ENCODE measurements at places on chromosomes 7 and 10. TPM values are rescaled to one million over a fixed set of nuclear protein-coding genes. Genes with fewer than 3 reads are reported as not detected.

GRCh38 chr10:88097536-88097935, 234.1 kb downstream of the PTEN start:
- no peaks in the 10 kb centered on the region for H3K4me1 ChIP-seq
- DNase-seq, result no peak
- H3K27me3 ChIP-seq, result no peaks in the 10 kb centered on the region
- no peak overlapping the region for H3K27ac ChIP-seq

DNA sequence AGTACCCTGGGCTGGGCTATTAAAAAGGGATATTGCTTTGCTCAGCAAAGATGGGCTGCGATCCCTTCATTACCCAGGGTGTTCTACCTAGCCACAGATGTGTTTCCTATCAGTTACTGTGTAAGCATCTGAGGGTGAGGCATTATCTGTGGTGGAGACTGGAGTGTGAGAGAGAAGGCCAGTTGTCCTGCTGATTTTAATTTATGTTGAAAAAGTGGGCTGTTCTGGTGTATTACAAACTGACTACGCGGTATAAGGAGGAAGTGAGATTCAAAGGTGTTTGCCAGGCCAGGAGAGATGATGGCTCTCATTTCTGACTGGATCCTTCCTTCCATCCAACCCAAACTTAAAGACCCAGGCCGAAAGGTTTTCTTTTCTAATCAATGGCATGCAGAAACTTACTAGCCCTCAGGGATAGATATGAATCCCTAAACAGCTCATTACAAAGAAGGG, 7.6 kb downstream of the TCF7L2 start:
- H3K27ac ChIP-seq, result no peak overlapping the region
- H3K36me3 ChIP-seq, result peaks cover 4% of the 10 kb centered on the region
- H3K4me3 ChIP-seq, result no peak overlapping the region
- no peak for DNase-seq

- H3K27ac ChIP-seq, result no peak overlapping the region
- no peak overlapping the region for H3K4me3 ChIP-seq
- no peak for DNase-seq
Observed at GRCh38 chr7:51077987-51078370, 238.6 kb downstream of the COBL start.

DNA sequence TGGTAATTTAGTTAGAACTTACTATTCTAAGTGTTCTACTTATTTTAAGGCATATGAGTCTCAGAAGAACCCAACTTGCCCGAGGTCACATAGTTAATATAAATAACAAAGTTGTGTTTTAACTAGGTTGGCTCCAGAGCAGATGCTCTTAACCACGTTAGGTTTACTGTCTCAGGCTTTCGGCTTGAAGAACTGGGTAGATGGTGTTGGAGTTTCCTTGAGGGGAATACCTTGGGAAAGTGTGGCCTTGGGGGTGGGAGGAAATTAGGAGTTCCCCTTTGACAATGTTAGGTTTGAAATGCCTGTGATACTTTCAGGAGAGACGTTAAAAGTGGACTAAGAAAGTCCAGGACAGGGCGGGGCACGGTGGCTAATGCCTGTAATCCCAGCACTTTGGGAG, 9.6 kb downstream of the ZNF398 start:
- DNase-seq, result no peak
- no peaks in the 10 kb centered on the region for H3K27me3 ChIP-seq
- no peak overlapping the region for H3K4me3 ChIP-seq
- peaks cover 78% of the 10 kb centered on the region for H3K36me3 ChIP-seq
- no peak overlapping the region for H3K27ac ChIP-seq

- H3K27ac ChIP-seq, result no peak overlapping the region
- H3K4me3 ChIP-seq, result no peak overlapping the region
- H3K36me3 ChIP-seq, result no peaks in the 10 kb centered on the region
- H3K27me3 ChIP-seq, result no peaks in the 10 kb centered on the region
- no peak for DNase-seq
Observed at GRCh38 chr7:108132551-108133265, 2.5 kb upstream of the LAMB4 start.

DNA sequence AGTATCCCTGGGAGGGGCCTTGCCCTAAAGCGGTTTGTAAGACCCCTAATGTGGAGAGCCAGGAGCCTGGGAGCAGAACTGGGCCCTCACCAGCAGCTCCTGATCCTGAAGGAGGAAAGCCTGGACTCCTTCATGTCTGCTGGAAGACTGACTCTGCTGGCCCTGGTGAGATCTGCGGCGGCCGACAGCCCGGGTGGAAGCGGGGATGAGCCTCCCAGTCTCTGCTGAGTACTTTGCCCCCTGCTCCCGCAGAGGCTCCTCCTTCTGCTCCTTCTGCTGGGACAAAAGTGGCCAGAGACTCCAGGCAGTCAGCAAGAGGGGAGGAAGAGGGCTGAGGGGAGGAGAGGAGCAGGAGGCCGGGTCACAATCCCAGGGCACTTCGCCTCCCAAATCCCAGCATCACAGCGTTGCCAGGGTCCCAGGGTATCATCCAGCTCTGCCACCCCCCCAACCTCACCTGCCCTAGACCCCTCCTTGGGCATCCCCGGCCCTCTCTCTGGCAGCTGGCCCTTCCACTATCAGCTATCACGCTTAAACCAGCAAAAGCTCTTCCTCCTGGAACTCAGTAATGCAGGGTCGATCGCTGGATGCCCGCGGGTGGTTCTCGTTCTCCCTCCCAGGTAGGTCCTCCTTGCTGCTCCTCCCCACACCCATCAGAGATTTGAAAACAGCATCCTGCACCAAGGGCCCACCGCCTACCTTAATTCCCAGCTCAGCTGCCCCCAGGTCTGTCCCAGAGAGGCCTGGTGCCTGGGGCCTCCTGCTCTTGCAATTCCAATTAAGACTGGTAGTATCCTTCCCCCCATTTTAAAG, 7.9 kb downstream of the TBATA start:
- no peaks in the 10 kb centered on the region for H3K27me3 ChIP-seq
- no peak overlapping the region for H3K4me3 ChIP-seq
- H3K36me3 ChIP-seq, result no peaks in the 10 kb centered on the region
- peak; percentile 20 for DNase-seq
- no peak overlapping the region for H3K27ac ChIP-seq
- peaks cover 6% of the 10 kb centered on the region for H3K4me1 ChIP-seq

- no peaks in the 10 kb centered on the region for H3K4me1 ChIP-seq
- no peak overlapping the region for H3K4me3 ChIP-seq
- no peak overlapping the region for H3K27ac ChIP-seq
- no peak for DNase-seq
- no peaks in the 10 kb centered on the region for H3K36me3 ChIP-seq
- no peaks in the 10 kb centered on the region for H3K27me3 ChIP-seq
Observed at GRCh38 chr7:110372685-110373084, 718.2 kb upstream of the LRRN3 start.

DNA sequence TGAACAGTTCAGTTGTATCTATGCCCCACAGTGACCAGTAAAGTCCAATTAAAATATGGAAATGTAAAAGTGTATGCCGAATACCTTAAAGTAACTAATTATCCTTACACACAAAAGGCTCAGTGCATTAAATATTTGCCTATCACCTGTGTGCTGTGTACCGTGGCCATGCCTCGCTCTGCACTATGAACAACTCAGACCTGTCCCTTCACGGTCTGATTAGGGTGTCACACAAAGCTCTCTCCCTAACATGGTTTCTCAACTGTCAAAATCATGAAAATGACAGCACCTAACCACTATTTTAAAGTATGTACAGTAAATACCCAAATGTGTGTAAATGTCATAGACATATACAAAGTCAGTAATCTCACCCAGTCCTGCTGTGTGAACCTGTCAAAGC, 43.1 kb downstream of the STK17A start:
- DNase-seq, result no peak
- H3K4me3 ChIP-seq, result no peak overlapping the region
- no peaks in the 10 kb centered on the region for H3K36me3 ChIP-seq
- H3K27me3 ChIP-seq, result no peaks in the 10 kb centered on the region

DNA sequence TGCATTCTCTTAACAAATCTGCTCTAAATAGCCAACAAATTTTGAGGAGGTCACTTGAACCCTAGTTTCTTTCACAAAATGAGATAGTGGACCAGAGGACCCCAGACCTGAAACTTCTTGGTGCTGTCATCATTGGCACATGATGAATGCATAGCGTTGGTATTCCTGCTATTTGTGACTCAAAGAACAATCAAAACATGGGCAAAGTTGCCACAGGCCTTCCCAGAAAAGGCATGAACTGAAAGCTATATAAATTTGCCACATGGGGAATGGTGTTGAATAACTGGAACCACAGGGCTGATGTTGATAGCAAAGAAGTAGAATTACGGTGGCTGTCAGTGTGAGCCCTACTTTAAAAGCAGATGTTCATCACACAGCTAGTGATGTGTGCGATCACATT, 219.9 kb upstream of the KMT2E start:
- H3K4me1 ChIP-seq, result no peaks in the 10 kb centered on the region
- H3K4me3 ChIP-seq, result no peak overlapping the region
- no peaks in the 10 kb centered on the region for H3K36me3 ChIP-seq
- H3K27ac ChIP-seq, result no peak overlapping the region
- no peak for DNase-seq
- H3K27me3 ChIP-seq, result no peaks in the 10 kb centered on the region

GRCh38 chr7:46220066-46220630, 299.1 kb upstream of the IGFBP3 start:
- DNase-seq, result no peak
- peaks cover 6% of the 10 kb centered on the region for H3K4me1 ChIP-seq
- no peaks in the 10 kb centered on the region for H3K27me3 ChIP-seq
- no peaks in the 10 kb centered on the region for H3K36me3 ChIP-seq
- H3K4me3 ChIP-seq, result no peak overlapping the region

- no peaks in the 10 kb centered on the region for H3K4me1 ChIP-seq
- DNase-seq, result no peak
- peaks cover 7% of the 10 kb centered on the region for H3K36me3 ChIP-seq
- no peak overlapping the region for H3K27ac ChIP-seq
Observed at GRCh38 chr7:152866125-152866524, 106.6 kb downstream of the ACTR3B start.

GRCh38 chr7:42395607-42396006, 158.6 kb upstream of the GLI3 start:
- DNase-seq, result no peak
- no peaks in the 10 kb centered on the region for H3K4me1 ChIP-seq
- no peaks in the 10 kb centered on the region for H3K27me3 ChIP-seq
- H3K27ac ChIP-seq, result no peak overlapping the region
- no peaks in the 10 kb centered on the region for H3K36me3 ChIP-seq

DNA sequence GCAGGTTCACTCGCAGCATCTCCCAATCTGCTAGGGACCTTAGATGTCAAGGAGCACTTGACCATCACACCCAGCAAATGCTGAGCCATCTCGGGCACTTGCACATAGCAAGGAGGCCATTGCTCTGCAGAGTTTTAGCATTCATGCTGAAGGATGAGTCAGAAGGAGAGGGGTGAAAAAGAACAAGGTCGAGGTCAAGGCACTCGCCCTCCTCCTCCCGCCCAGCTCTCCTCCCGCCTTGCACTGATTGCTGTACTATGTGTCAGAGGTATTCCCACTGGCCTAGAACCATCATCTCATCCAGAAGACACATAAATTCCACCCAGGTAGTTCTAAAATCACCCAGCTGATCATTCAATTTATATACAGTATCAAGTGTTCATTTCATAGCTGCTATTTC, 255.1 kb upstream of the SP4 start:
- DNase-seq, result no peak
- peaks cover 22% of the 10 kb centered on the region for H3K27me3 ChIP-seq

- H3K27me3 ChIP-seq, result no peaks in the 10 kb centered on the region
- peak; percentile 29 for DNase-seq
- no peaks in the 10 kb centered on the region for H3K4me1 ChIP-seq
- no peak overlapping the region for H3K27ac ChIP-seq
- no peaks in the 10 kb centered on the region for H3K36me3 ChIP-seq
Observed at GRCh38 chr7:94632338-94633013, 23.5 kb downstream of the SGCE start.

GRCh38 chr10:34815185-34816084, at the start of gene PARD3:
TSS of gene PARD3 (minus strand) at chr10:34815296. CDS start at chr10:34814995, 301 bp downstream.
- peaks cover 44% of the 10 kb centered on the region for H3K4me1 ChIP-seq
- peak within 1 kb of the TSS; percentile 84 for H3K27ac ChIP-seq
- no peaks in the 10 kb centered on the region for H3K36me3 ChIP-seq
- H3K4me3 ChIP-seq, result peak within 1 kb of the TSS; percentile 90
- peak; percentile 68 for DNase-seq
- H3K27me3 ChIP-seq, result peaks cover 3% of the 10 kb centered on the region

DNA sequence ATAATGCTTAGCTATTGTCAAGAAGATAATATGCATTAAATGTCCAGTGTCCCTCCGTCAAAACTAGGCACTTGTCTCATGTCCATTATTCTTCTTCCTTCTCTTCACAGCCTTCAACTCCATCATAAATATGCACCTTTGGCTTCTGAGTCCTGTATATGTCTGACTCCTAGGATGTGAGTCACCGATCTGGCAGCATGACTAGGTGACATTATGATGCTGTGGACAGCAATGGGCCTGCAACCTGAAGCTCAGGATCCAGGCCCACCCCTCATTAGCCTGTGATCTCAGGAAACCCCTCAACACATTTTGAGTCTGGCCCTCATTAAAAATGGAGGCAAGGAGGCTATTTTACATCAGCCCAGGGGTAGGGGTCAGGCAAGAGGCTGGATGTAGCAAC, 362.5 kb upstream of the ZMIZ1 start:
- H3K4me1 ChIP-seq, result no peaks in the 10 kb centered on the region
- H3K27ac ChIP-seq, result no peak overlapping the region
- H3K27me3 ChIP-seq, result no peaks in the 10 kb centered on the region
- no peak for DNase-seq
- no peaks in the 10 kb centered on the region for H3K36me3 ChIP-seq

DNA sequence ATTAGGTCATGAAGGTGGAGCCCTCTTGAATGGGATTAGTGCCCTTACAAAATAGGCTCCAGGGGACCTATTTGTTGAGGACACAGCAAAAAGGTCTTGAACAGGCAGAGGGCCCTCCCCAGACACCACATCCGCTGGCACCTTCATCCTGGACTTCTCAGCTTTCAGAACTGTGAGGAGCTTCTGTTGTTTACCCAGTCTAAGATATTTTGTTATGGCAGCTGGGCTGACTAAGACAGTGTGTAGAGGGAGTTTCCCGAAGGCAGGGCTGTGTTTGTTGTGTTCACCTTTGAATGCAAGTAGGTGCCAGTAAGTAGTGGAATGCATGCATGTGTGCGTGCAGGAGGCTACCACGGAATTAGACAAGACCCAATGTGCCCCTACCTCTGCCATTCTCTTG, 106.7 kb downstream of the PTPRE start:
- no peak for DNase-seq
- no peaks in the 10 kb centered on the region for H3K36me3 ChIP-seq
- no peak overlapping the region for H3K27ac ChIP-seq
- H3K4me3 ChIP-seq, result no peak overlapping the region

Gene HKDC1
- 2.4 TPM for total RNA-seq

Gene ASB10
- total RNA-seq, result not detected

Gene GLI3
- 6.2 TPM for total RNA-seq

Gene ZNF425
- under 0.01 TPM for total RNA-seq

Gene UCN3
- total RNA-seq, result not detected

Gene SORBS1
- total RNA-seq, result 457 TPM

Gene CYP3A4
- total RNA-seq, result 1.7 TPM

Gene WDFY4
- 4.1 TPM for total RNA-seq

Gene LIPN
- not detected for total RNA-seq

All from stomach (tissue), 19 donors.